ENCODE measurements at places on chromosomes 3 and 15.

DNA sequence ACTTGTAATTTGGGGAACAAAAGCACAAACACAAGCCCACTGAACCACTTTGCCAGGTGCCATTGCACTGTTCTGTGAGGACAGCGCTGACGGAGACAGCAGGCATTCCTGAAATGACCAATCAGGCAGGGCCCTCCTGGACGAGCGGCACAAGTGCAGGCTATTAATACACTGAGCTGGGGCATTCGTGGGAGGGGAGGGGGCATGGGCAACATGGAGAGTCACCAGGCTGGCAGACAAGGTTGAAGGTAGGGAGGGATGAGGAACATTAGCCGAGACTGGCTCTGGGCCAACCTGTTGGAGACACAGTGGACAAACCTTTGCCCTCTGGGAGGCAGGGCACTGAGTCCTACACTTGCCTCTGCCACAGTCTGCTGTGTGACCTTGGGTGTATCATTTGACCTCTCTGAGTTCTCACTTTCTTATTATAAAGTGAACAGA, 45.6 kb downstream of the NOX5 start:
- no peak for DNase-seq

DNA sequence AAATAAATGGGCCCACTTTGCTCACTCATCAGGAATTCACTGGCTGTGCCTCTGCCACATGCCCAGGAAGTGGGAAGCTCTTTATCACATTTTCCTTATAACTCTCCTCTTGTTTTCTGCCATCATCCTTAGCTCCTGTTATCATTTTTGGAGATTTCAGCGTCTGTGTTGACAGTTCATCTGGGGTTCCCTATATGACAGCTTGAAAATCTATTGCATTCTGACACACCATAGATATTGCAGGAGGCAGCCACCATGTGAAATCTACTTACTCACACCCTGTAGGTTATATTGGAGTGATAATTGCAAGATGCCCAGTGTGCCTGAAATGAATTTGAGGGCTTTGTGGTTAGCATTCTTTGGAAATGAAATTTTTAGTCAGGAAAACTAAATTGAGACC, 132.9 kb downstream of the RYR3 start:
- DNase-seq = no peak

GRCh38 chr3:45564172-45564571, 30.4 kb upstream of the LIMD1 start:
- DNase-seq = no peak

DNA sequence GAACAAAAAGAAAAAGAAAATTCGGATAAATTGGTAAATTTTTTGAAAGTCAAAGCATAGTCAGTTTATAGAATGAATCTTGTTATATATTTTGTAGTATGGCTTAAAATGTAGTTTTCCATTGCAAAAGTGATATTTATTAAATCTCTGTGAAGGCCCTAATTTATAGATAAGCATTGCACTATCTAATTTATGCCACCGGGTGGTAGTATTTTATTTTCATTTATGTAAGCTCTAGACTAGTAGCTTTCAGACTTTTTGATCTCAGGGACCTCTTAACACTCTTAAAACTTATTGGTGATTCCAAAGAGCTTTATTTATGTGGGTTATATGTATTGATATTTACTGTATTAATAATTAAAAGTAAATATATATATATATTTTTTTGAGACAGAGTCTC, 133.9 kb upstream of the LRRFIP2 start:
- peak; percentile 8 for DNase-seq

DNA sequence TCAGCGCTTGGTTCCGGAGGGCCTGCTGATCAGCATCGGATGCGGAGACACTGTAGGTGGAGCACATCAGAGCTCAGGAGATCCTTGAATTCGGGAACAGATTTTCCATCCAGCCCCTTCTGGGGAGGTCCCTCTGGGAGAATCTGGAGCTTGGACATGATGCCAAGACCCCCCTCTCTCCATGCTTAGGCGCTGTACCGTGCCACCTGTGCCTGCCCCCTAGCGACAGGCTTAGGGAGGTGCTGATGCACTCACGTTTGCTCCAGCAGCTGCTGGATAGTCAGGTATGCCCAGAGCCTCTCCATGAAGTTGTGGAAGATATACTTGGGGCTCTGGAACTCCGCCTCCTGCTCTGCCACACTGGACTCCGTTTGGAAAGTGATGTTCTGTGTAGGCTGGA, 9.7 kb downstream of the ITIH4 start:
- DNase-seq = no peak

- DNase-seq = no peak
Measured at GRCh38 chr15:37814847-37815515, 119.5 kb upstream of the TMCO5A start.

- no peak for DNase-seq
Measured at GRCh38 chr15:83248151-83249029, 36.1 kb downstream of the BNC1 start.

Data from stimulated activated naive CD4-positive, alpha-beta T cell (primary cell).